ENCODE measurements at places on chromosomes 7 and 10. TPM values are rescaled to one million over a fixed set of nuclear protein-coding genes. Genes with fewer than 3 reads are reported as not detected.

The ZRANB1 gene
- total RNA-seq: 20.9 TPM

The CPVL gene
- total RNA-seq: 7.0 TPM

The ZNF425 gene
- total RNA-seq: 1.9 TPM

The NANOS1 gene
- 11.3 TPM for total RNA-seq

The RNF32 gene
- total RNA-seq: 1.8 TPM

The SNX13 gene
- 33.8 TPM for total RNA-seq

The SCD gene
- total RNA-seq: 56.3 TPM

The CHST3 gene
- total RNA-seq: 21.7 TPM

The CYP2C19 gene
- not detected for total RNA-seq

The TMEM196 gene
- total RNA-seq: not detected

DNA sequence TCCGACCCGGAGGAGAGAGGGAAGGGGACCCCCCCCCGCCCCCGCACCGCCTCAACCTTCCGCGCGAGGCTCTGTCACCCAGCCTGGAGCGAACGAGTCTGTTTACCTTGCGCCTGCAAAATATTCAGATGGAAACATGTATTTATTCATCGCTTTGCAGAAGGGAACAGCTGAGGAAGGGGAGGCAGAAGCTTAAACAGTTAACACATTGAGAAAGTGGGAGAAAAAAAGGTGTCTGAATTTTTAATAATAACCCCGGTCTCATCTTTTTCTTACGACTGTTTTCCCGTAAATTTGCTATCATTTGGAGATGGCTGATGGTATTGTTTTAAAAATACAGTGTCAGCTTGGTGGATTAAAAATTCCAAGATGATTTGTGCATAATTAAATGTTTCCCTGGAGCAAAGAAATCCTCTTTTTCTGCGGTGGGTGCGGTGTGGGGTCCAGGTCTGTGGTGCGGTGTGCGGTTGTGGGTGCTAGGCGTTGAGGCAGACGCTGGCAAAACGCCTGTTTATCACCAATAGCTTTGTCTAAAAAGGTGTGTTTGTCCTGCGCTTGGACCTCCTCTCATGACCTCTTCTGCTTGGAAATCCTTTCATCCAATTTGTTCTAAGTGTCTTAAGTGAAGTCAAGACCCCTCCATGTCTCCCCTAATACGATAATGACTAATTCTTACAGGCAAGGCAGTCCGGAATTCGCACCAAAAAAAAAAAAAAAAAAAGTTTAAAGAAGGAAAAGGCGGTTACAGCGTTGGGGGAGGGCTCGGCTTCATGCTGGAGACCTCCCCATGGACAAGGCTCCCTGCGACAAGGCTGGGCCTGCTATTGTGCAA lies 1.6 kb downstream of the UNCX start:
- no peak for DNase-seq

DNA sequence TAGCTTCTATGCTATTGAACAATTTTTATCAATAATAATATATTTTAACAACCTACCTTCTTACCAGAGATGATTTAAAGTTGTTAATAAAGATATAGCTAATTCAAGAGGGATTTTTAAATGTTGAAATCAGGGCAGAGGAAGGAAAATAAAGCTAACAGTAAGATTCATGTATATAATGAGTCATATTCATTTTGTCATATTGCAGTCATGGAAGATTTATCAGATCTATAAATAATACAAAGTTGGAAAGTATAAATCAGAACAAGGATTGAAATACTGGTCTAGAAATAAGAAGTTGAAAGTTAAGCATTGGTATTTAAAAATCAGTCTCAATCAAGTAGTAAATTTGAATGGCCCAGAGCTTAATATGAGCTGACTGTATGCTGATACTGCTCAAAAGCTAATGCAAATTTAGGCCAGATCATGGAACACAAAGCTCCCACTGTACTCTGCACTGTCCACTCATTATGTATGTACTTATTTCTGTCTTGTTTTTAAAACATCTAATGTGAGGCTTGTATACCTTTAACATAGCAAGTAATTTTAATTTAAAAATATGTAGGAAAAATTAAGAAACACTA lies 196.9 kb downstream of the ZEB1 start:
- DNase-seq: no peak

DNA sequence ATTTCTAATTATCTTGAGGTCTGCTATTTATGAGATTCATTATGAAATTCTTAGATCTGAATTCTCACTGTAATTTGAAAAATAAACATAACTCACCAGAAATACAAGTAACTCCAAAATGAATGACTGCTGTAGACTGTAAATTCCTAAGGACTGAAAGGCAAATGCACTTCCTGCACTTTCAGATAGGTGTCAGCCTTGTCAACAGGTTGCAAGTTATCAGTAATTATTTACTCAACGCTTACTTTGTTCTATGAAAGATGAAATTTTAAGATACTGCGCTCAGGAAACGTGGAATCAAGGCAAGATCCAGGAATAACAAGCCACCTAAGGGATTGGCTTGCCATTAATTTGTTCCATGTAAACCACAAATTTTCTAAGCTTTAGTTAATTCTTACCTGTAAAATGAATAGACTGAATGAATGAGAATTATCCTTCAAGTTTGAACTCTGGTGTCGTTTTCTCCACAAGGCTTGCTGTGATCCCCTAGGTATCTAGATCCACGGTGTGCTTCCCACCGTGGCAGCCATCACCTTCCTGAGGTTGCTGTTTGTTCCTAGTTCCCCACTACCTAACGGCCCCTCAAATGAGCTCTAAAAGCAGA lies 12.6 kb downstream of the DHX32 start:
- no peak for DNase-seq

GRCh38 chr10:59626523-59626869 lies 83.2 kb downstream of the SLC16A9 start:
- DNase-seq: no peak

DNA sequence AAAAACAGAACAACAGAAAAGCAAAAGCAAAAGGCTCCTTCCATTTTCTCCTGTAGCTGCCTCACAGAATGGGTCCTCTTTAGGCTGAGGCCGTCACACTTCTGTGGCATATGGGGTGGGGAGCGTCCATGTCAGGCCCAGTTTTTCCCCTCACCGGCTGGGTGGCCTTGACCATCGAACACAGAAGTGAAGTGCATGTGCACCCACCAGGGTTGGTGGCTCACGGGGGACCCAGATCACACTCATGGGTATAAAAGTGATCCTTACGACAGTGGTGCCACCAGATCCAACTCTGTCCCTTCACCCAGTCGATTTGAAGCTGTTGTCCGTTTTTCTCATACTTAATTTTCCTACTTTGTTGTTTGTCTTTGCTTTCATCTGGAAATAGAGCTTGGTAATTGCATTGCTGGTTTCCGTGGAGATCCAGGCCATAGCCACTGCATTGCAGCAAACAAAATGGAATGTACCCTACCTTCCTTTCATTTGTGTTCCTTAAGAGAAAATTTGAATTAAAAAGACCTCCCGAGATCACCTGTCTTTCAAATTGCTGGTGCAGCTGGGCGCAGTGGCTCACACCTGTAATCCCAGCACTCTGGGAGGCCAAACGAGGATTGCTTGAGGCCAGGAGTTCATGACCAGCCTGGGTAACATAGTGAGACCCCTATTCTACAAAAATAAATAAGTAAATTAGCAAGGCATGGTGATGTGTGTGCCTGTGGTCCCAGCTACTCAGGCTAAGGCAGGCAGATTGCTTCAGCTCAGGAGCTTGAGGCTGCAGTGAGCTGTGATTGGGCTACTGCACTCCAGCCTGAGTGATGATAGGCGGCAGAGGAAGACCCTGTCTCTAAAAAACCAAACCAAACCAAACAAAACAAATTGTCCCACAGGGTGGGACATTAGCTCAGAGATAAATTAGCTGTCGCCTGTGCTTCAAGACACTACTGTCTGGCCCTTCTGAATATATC lies 10.7 kb upstream of the GJD4 start:
- no peak for DNase-seq

- DNase-seq: no peak
Observed at GRCh38 chr7:77458786-77459185, 42.6 kb upstream of the GSAP start.

- no peak for DNase-seq
Observed at GRCh38 chr7:3307435-3307834, 6.4 kb downstream of the SDK1 start.

- no peak for DNase-seq
Observed at GRCh38 chr7:135560631-135561030, 2.9 kb downstream of the NUP205 start.

- DNase-seq: peak; percentile 59
Observed at GRCh38 chr10:90592638-90593302, 265.1 kb downstream of the HTR7 start.

DNA sequence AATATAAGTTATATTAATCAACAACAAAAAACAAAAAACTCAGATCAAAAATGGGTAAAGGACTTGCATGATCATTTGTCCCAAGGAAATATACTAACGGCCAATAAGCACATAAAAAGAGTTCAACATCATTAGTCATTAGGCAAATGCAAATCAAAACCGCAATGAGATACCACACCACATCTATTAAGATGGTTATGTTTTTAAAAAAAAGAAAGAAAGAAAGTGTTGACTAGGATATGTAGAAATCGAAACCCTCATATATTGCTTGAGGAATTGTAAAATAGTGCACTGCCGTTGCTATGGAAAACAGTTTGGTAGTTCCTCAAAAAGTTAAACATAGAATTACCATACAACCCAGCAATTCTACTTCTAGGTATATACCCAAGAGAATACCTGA lies 39.4 kb upstream of the CTNNA3 start:
- no peak for DNase-seq

GRCh38 chr7:81956520-81956919 lies 186.7 kb upstream of the HGF start:
- DNase-seq: no peak

DNA sequence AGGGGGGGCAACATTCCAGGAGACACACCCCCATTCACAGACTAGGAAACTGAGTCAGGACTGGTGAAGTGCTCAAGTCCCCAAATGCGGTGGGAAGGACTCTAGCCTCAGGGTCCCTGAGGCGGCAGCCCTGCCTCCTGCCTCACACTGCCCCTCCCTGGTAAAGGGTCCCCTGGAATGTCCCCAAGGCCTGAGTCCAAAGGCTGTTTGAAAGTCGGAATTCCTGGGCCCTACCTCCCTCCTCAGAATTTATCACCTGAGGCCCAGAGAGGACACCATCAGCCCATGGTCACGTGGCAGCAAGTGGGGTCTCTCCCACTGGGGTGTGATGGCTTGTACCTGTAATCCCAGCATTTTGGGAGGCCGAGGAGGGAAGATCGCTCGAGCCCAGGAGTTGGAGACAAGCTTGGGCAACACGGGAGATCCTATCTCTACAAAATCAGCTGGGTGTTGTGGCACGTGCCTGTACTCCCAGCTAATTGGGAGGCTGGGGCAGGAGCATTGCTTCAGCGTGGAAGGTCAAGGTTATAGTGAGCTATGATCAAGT lies 110.3 kb upstream of the TNRC18 start:
- no peak for DNase-seq

DNA sequence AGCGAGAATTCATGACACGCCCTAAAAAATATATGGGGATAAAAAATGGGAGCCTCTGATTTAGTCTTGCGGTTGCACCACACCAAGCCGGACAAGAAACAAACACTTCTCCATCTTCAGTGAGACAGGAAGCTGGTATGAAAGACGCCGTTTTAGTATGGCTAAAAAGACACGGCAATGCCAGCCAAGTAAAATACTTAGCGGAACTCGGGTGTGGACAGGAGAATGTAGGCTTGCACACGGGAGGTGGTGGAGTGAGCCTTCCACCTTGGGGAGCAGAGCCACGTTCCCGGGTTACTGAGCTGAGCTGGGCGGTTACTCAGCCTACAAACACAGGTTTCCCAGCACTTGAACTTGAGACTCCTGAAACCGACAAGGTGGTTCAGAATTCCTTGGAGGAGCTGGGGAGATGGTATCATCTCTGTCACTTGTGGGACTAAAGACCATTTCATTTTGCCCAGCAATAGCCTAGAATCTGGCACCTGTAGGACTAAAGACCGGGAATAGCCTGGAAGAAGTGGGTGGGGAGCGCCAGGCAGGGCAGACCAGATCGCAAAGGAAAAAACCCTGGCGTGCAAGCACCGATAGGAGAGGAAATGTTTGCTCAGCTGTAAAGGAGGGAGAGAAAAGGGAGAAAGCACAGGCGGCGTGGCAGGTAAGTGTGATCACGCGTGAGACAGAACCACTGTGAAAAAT lies 34.8 kb upstream of the SEPHS1 start:
- no peak for DNase-seq

- no peak for DNase-seq
Observed at GRCh38 chr10:130843051-130843653, 468.4 kb downstream of the TCERG1L start.

GRCh38 chr10:102744374-102745051 lies 765 bp downstream of the WBP1L start:
- DNase-seq: peak; percentile 28

DNA sequence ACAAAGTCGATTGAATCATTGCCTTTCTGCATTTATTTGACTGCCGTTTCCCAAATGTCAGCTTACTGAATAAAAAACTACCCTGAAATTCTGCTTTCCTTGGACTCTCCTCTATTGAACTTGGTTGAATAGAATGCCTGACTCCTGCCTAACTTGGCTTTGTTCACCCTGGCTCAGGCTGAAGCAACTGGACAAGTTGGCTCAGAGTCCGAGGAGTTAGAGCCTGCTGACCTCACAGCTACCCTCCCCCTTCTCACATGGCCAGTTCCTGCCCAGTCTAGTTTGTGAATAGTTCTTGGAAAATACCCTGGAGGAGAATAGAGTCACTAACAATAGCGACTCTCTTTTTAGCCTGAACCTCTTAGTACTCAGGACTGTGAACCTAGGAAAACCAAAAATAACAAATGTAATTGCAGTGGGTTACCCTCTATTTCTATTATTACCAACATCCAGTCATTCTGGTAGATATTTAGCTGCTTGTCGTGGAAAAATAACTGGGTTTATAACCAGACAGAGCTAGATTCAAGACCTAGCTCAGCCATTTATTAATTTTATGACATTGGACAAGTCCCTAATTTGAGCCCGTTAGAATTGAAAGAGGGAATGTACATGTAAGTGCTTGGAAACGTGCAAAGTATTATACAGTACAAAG lies 17.3 kb upstream of the NRBF2 start:
- peak; percentile 90 for DNase-seq

- no peak for DNase-seq
Observed at GRCh38 chr7:88746126-88746525, 13.4 kb upstream of the ZNF804B start.

- DNase-seq: no peak
Observed at GRCh38 chr7:92255308-92255707, 9.5 kb downstream of the ANKIB1 start.

DNA sequence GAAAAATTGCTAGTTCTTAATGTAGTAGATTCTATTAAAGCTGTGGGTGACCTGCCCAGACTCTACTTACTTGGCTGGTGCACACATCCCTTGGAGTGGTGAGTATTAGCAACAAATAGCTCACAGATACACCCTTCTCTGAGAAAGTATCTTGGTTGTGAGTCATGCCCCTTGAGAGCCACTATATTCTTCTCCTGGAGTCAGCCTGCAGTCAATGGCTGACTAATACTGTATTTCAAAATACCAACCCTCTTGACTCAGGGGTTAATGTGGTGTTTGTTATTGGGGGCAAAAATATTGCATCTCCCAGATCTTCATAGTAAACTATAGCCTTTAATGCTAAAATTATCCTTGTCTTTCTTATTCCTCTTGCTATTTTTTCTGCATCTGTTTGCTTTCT lies 354.9 kb downstream of the BMPER start:
- peak; percentile 72 for DNase-seq

- no peak for DNase-seq
Observed at GRCh38 chr7:84664626-84665025, 470.0 kb upstream of the SEMA3A start.

- no peak for DNase-seq
Observed at GRCh38 chr10:133475821-133476640, 22.3 kb downstream of the SCART1 start.

- DNase-seq: no peak
Observed at GRCh38 chr7:28389504-28390395, 22.6 kb upstream of the CREB5 start.

All from MG63 (cell line).